ENCODE measurements at places on chromosomes 6 and 20. TPM values are rescaled to one million over a fixed set of nuclear protein-coding genes. Genes with fewer than 3 reads are reported as not detected.

DNA sequence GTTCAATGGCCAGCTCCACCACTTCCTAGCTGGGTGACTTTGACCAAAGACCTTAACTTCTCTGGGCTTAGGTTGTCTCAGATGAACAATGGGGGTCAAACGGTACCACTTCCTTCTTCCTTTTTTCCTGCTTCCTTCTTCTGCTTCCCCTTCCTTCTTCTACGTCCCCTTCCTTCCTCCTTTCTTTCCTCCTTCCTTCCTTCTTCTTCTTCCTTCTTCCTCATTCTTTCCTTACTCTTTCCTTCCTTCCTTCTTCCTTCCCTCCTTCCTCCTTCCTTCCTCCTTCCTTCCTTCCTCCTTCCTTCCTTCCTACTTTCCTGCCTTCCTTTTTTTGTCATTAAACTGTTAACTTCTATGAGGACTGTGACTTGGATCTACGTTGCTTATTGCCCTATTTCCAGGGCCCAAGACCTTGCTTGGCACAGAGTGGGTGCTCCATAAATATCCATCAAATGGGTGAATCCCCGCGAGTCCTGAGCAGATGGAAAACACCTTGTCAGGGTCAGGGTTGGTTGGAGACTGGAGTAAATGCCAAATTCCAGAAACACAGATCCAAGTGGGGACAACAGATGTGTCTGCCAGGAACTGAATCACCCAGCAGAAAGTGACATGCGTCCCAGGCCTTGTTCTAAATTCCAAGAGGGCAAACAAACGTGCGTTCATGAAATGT lies 243.3 kb downstream of the PREX1 start:
- no peaks in the 10 kb centered on the region for H3K27me3 ChIP-seq
- H3K4me3 ChIP-seq = no peak overlapping the region
- DNase-seq = no peak
- H3K36me3 ChIP-seq = no peaks in the 10 kb centered on the region

DNA sequence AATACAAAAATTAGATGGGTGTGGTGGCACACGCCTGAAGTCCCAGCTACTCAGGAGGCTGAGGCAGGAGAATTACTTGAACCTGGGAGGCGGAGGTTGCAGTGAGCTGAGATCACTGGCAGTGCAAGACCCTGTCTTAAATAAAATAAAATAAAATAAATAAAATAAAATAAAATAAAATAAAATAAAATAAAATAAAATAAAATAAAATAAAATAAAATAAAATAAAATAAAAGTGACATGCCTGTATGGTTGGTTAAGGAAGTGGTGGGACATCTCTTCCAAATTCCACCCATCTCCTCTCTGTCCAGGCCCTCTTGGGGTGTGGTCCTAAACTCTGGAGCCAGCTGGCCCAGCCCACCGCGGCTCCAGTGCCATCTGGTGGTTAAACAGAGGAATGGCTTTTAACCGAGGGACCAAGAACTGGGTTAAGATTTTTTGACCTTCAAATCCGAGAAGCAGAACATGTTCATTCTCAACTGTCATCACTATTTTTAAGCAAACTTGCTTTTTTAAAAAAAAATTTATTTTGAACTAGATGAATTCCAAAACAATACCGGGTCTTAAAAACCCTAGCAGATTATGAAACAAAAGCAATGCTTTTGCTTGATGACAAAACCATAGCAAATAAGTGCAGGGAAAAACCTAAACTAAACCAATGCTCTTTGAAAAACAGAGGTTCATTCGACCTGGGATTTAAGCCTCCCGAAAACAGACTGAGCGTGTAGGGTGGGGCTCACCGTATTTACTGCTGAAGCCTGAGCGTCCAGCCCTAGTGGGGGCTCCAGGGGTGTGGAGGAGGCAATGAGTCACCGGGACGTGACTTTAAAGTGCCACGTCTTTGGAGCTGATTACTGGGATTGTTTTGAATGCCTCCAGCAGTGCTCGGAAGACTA lies 68.8 kb downstream of the CDC5L start:
- no peaks in the 10 kb centered on the region for H3K4me1 ChIP-seq
- H3K27ac ChIP-seq = no peak overlapping the region
- DNase-seq = peak; percentile 59
- no peaks in the 10 kb centered on the region for H3K36me3 ChIP-seq

DNA sequence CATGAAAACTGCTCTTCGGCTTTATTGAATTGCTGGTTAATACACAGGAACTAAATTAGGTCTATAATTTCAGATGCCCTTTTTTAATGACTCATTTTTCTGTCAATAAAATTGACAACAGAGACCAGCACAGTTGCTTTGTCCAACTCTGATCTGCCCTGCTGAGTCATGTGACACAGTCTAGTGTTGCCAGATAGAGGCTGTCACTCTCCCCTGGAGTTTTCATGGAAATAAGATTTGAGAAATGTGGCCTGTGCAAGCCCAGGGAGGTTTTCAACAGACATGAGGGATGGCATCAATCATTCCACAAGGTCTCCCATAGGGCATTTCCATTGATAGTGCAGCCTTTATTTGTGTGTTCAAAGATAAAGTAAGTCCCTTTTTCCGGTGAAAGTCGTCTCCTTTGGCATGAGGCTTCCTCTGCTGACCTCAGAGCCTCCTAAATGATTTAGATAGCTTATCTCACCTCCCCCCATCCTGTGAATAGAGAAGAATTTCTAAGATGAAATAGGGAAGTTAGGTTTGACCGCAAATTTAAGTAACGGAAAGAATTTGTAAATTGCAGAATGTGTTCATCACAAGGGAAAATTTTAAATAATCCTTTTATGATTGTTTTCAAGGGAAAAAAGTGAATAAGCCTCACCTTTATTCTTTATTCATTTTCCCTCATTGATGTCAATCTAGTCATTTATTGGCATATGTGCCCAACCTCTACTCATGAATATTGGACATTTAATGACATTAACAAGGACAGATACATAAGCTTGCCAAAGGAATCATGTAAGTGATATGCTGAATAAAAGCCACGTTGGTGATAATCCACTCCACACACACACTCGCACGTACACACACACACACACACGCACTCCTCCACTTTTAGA lies 277.7 kb downstream of the ADGB start:
- H3K4me1 ChIP-seq = peaks cover 6% of the 10 kb centered on the region
- H3K36me3 ChIP-seq = no peaks in the 10 kb centered on the region
- H3K27ac ChIP-seq = no peak overlapping the region
- no peaks in the 10 kb centered on the region for H3K27me3 ChIP-seq

DNA sequence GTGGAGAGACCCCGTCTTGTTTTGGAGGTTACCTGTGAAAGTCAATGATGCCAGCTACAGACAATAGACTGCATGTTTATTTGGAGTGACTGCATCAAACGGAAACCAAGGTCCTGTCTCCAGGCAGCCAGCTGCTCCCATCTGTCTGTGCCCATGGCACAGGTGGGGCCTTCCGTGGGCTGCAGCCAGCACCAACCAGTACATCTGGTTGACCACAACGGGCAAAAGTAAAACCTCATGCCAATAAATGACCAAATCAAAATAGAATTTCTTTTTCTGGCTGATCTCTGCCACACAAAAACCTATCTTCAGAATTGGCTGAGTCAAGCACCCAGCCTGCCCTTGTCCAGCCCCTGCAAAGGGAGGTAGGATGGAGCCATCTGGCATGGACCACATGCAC lies 33.5 kb downstream of the DLL1 start:
- no peak for DNase-seq
- no peak overlapping the region for H3K27ac ChIP-seq
- no peaks in the 10 kb centered on the region for H3K27me3 ChIP-seq
- no peak overlapping the region for H3K4me3 ChIP-seq

GRCh38 chr6:92864966-92865555 lies 554.3 kb downstream of the EPHA7 start:
- H3K36me3 ChIP-seq = no peaks in the 10 kb centered on the region
- no peak for DNase-seq
- H3K4me1 ChIP-seq = no peaks in the 10 kb centered on the region
- H3K4me3 ChIP-seq = no peak overlapping the region
- no peaks in the 10 kb centered on the region for H3K27me3 ChIP-seq

GRCh38 chr6:137798261-137798660 lies 68.8 kb upstream of the TNFAIP3 start:
- H3K27ac ChIP-seq = no peak overlapping the region
- DNase-seq = no peak
- H3K4me3 ChIP-seq = no peak overlapping the region
- peaks cover 26% of the 10 kb centered on the region for H3K4me1 ChIP-seq
- H3K27me3 ChIP-seq = no peaks in the 10 kb centered on the region

GRCh38 chr6:152356662-152357061 lies 280.5 kb downstream of the SYNE1 start:
- H3K27ac ChIP-seq = no peak overlapping the region
- H3K27me3 ChIP-seq = no peaks in the 10 kb centered on the region
- H3K4me3 ChIP-seq = no peak overlapping the region
- H3K4me1 ChIP-seq = no peaks in the 10 kb centered on the region
- no peak for DNase-seq

DNA sequence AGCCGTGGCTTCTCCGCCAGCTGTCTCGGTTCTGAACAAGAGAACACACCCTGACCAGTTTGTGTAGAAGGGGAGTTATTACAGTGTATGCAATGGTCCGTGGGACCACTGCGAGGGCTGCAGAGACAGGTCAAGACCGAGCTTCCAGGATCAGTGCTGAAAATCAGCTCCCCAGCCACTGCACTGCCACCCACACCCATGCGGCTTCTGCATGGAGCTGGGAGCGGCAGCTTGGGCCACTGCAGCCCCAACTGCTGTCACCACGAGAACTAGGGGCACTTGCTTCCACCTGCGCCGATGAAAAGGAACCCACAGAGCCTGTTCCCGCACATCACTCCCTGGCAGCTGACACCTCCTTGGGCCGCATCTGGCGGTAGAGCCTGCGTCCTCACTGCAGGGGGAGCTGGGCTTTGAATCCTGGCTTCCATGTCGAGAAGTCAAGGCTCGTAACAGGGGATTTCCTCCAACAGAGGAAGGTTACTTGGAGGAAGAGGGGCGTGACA lies 56.2 kb downstream of the TMEM242 start:
- H3K4me1 ChIP-seq = no peaks in the 10 kb centered on the region
- H3K27ac ChIP-seq = no peak overlapping the region
- H3K4me3 ChIP-seq = no peak overlapping the region
- H3K27me3 ChIP-seq = no peaks in the 10 kb centered on the region

- no peak overlapping the region for H3K4me3 ChIP-seq
- no peak for DNase-seq
- H3K36me3 ChIP-seq = no peaks in the 10 kb centered on the region
- H3K27ac ChIP-seq = peak overlapping the region; percentile 99
- no peaks in the 10 kb centered on the region for H3K27me3 ChIP-seq
Measured at GRCh38 chr20:57481281-57481711, 43.6 kb downstream of the CTCFL start.

DNA sequence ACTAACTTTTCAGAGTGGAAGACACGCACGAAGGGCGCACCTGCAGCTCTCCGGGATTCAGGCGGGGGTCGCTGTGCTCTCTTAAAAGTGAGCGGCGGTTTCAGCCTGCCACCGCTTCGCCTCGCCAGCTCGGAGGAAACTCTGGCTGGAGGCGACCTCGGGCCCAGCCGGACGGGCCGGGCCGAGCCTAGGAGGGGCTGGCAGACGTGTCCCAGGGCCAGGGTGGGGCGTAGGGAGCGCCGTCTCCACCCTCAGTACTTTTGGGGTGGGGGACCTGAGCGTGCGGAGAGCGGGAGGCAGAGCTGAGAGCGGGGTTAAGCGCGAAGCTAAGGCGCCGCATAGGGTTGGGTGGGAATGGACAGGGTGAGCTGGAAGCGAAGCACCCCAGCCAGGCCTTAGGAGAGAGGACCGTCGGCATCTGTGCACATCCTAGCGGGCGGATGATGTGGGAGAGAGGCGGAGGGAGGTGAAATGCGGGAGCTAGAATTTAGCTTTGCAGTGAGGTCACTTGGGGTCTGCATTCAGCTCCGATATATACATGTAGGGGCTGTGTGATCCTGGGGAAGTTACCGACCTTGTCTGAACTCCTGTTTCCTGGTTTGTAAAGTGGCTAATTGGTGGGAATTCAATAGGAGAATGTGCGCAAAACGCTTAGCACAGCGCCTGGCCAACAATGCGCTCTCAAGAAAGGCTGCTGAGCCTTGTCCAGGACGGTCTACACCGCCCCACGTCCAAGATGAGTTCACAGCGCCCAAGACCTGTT lies 6.5 kb upstream of the TFAP2A start:
- H3K27ac ChIP-seq = no peak overlapping the region
- H3K4me1 ChIP-seq = peaks cover 6% of the 10 kb centered on the region
- no peak overlapping the region for H3K4me3 ChIP-seq
- peak; percentile 63 for DNase-seq

GRCh38 chr6:157280947-157281346 lies 42.4 kb downstream of the TMEM242 start:
- H3K4me3 ChIP-seq = no peak overlapping the region
- no peak for DNase-seq
- no peaks in the 10 kb centered on the region for H3K36me3 ChIP-seq
- H3K27ac ChIP-seq = no peak overlapping the region

GRCh38 chr6:3433005-3433404 lies 23.8 kb downstream of the SLC22A23 start:
- no peaks in the 10 kb centered on the region for H3K36me3 ChIP-seq
- DNase-seq = no peak
- no peak overlapping the region for H3K27ac ChIP-seq
- H3K4me1 ChIP-seq = no peaks in the 10 kb centered on the region
- H3K4me3 ChIP-seq = no peak overlapping the region

- peaks cover under 1% of the 10 kb centered on the region for H3K4me1 ChIP-seq
- DNase-seq = no peak
- H3K4me3 ChIP-seq = no peak overlapping the region
Measured at GRCh38 chr20:64106435-64106961, 867 bp downstream of the NPBWR2 start.

GRCh38 chr6:2939315-2940009 lies 31.9 kb downstream of the SERPINB6 start:
- H3K4me3 ChIP-seq = no peak overlapping the region
- peak; percentile 56 for DNase-seq
- H3K36me3 ChIP-seq = no peaks in the 10 kb centered on the region
- no peak overlapping the region for H3K27ac ChIP-seq
- H3K27me3 ChIP-seq = no peaks in the 10 kb centered on the region

- no peak overlapping the region for H3K27ac ChIP-seq
- no peaks in the 10 kb centered on the region for H3K4me1 ChIP-seq
- H3K27me3 ChIP-seq = no peaks in the 10 kb centered on the region
- no peak for DNase-seq
- no peak overlapping the region for H3K4me3 ChIP-seq
Measured at GRCh38 chr6:33566182-33567084, 13.6 kb downstream of the BAK1 start.

Gene PHACTR1
- 33.9 TPM for total RNA-seq

Gene VGLL2
- total RNA-seq = not detected

Gene AIF1
- not detected for total RNA-seq

Gene SS18L1
- total RNA-seq = 38.7 TPM

Gene TREM2
- total RNA-seq = not detected

Gene OLIG3
- not detected for total RNA-seq

Gene TNFRSF6B
- total RNA-seq = 10.3 TPM

Gene FAM209B
- total RNA-seq = not detected

Gene HDAC2
- total RNA-seq = 150 TPM

Gene CCM2L
- 0.69 TPM for total RNA-seq

Gene COL9A3
- 7.9 TPM for total RNA-seq
